ENCODE measurements at places on chromosomes 1 and 21.

DNA sequence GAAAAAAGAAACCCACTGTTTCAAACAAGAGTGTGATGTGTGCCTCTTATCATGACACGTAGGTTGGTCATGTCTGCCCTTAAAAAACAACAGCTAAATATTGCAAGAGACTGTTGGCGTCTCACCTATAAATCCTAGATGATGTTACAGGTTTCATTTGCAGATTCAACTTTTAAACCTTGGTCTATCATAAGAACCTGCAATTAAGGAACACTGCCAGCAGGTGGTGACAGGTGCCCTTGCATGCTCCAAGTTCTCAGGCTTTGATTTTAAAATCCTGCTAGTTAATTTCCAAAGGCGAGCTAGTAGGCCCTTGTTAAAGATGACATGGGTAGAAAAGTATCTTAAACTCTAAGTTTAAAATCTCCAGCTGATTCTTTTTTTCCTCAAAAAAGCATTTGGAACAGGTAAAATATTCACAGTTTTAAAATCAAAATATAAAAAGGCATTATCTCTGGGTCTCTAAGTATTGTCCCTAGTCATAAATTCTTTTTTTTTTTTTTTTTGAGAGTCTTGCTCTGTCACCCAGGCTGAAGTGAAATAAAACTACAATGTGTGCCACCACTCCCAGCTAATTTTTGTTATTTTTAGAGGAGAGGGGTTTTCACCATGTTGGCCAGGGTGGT lies 39.1 kb downstream of the CLSTN1 start:
- DNase-seq: peak; percentile 36

DNA sequence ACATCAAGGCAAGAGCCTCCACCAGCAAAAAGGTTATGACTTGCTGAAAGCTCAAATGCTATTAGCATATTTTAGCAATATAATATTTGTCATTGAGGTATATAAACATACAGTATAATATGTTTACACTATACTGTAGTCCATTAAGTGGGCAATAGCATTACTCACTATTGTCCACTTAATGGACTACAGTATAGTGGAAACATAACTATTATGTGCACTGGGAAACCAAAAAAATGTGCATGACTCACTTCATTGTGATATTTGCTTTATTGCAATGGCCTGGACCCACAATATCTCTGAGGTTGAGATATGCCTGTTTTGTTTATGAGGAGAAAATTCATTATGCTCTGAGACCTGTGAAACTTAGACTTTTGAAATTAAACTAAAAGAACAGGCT lies 300.0 kb downstream of the BARHL2 start:
- DNase-seq: no peak

- no peak for DNase-seq
Observed at GRCh38 chr21:44681152-44681551, 811 bp downstream of the KRTAP12-1 start.

DNA sequence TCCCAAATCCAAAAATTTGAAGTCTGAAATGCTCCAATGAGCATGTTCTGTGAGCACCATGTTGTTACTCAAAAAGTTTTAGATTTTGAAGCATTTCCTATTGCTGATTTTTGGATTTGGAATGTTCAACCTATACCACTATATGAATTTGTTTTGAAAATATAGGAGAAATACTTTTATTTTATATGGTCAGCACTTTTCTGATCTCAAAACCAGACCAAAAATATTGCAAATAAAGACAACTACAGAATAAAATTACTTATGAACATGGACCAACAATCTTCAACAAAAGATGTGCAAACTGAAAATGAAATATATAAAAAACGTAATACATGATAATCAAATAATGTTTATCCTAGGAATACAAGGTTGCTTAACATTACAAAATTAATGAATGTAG lies 73.7 kb upstream of the APOBEC4 start:
- no peak for DNase-seq

- no peak for DNase-seq
Observed at GRCh38 chr21:25934130-25934529, 199.4 kb downstream of the GABPA start.

DNA sequence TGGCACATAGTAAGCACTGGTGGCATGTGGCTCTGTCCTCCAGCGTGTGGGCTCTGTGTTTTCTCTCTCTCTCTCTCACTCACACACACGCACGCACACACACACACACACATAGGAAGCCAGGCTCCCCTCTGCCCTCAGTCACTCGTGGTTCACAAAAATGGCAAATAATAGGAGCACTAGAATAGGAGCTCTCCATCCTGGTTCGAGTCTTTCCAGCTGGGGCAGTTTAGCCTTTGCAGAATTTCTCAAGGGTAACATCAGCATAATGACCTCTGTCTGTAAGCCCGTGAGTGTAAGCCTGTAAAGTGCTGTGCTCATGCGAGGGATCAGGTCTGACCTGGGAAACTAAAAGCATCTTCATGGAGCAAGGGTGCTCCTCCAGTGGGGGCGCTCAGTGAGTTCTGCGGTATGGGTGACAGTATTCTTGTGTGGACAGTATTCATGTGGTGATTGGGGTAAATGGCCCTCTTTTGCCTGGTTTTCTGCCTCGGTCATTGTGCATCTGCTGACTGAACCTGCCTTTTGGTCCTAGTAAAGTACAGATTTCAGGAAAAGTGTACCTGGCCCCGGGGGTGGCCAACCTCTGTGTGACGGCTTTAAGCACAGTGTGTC lies 842 bp upstream of the ZC3H12A start:
- no peak for DNase-seq

GRCh38 chr1:87169263-87169910 lies 159.3 kb upstream of the LMO4 start:
- DNase-seq: no peak

DNA sequence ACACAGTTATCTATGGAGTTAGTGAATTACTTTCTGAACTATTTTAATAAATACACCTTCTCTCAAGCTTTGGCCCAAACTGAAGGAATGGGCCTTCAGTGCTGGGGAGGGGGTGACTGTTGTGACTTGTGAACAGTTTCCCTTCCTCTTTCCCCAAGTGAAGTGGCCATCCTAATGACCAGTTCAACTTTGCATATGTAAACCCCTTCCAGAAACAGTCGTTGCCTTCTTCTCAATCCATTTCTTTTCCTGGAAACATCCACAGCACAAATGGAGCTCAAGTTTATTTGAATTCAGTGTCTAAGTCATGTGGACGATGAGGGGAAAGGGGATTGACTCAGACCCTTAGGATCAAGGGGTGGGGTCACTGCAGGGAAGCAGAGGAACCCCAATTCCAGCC lies 1.3 kb upstream of the INPP5B start:
- no peak for DNase-seq

DNA sequence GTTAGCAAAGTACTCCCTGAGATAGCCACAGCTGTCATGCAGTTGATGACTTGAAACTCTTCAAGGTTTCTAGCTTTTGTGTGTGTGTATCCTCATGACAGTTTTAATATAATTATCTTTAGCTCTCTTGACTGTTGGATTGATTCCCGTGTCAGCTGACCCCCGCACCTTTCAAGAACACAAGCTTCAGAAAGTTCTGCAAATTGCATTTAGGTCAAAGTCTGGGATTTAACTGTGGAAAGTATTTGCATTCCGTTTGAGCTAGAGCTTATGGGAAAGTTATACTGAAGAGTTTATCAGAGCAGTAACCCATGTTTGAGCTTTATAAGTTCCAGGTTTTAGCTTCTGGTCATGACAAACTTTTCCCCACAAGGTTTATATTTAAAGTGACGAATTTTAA lies 380.1 kb upstream of the CHRM3 start:
- no peak for DNase-seq

DNA sequence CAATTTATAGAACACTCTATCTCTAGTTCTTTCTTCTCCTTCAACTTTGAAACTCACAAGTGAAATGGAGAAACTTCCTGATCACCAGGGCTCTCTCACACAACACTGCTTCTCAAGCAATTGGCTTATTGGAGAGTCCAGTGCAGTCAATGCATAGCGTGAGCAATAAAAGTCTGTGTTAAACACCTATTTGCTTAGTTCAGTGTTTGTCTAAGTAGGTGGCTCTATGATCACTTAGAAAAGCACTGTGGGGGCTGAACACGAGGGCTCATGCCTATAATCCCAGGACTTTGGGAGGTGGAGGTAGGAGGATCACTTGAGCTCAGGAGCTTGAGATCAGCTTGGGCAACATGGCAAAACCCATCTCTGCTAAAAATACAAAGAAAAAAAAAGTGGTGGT lies 12.2 kb downstream of the CTSS start:
- no peak for DNase-seq

DNA sequence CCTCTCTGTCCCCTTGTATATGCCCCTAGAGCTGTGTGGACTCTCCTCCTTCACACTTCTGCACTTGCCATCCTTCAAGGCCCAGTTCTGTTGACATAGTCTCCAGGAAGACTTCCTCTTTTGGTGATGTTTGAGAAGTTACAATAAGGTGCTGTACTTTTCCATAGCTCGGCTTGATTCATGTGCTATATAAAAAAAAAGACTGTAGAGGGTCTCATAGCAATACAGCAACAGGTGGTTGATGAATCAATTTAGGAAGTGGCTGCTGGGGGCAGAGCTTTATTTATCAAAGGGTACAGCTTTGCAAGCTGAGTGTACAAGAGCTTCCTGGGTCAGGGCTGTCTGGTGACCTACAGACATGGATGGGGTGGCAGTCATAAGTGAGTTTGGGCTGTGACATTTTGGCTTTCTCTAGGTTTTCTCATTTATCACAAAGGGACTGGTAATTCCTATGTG lies 102.7 kb downstream of the RUNX1 start:
- DNase-seq: no peak

GRCh38 chr1:16145662-16146278 lies 10.1 kb downstream of the EPHA2 start:
- no peak for DNase-seq

- no peak for DNase-seq
Observed at GRCh38 chr1:51612447-51612961, 4.4 kb upstream of the OSBPL9 start.

DNA sequence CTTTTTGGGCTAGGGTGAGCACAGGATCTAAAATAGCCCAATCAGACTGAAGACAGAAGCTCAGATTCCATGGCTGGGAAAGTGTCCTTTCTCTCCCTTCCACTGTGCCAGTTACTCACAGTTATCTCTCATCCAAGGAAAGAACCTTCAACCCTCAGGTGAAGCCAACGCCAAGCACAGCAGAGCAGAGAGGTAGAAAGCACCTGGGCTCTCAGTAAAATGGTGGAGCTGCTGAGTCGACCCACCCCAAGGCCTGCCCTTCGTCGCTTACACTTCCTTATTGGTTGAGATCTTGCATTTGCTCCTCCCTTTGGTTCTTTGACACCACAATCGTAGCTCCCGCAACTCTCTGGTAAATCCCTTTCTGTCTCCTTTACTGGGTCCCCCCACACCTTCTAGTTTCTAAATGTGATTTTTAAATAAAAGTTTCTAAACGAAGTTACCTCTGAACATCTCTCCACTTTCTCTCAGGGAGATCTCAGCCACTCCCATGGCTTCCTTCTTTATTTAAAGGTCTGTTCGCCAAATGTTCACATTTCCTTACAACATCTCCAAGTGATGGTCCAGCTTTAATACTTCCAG lies 27.5 kb upstream of the SLC30A1 start:
- DNase-seq: no peak

- no peak for DNase-seq
Observed at GRCh38 chr1:8241417-8242014, 76.4 kb upstream of the SLC45A1 start.

DNA sequence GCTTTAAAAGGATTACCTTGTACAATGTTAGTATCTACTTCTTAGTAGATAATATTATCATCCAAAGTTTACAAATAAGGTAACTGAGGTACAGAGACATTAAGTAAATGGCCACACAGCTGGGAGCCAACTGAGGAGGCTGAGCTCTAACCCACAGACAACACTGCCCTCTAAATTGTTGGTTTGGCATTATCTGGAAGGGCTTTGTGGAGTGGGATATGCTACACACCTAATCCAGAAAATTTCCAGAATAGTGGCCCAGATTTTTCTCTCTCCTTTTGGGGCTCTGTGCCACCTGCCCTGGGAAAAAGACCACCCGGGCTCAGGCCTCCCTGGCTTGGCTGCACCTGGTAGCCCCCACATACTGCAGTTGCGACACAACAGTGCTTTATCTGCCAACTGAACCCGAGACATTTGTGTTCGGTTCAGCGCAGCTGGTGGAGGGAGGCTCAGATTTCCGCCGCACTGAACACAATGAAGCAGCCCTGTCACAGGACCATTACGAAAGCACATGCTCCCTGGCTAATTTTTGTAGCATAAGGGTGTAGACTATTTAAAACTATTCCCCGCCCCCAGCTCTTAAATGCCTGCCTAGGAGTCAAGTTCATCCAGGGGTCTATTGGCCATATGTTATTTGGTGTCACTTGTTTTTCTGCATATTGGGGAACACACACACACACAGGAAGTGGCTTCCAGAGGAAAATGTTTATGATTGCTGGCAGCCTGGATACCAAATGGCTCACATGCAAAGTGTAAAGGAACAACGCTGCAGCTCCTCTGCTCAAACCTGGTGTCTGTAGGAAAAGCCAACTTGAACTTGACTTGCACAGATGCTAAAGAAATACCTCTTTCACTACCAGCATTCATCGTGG lies 92.3 kb upstream of the ESRRG start:
- no peak for DNase-seq

- no peak for DNase-seq
Observed at GRCh38 chr1:178004926-178005391, 35.1 kb upstream of the SEC16B start.

DNA sequence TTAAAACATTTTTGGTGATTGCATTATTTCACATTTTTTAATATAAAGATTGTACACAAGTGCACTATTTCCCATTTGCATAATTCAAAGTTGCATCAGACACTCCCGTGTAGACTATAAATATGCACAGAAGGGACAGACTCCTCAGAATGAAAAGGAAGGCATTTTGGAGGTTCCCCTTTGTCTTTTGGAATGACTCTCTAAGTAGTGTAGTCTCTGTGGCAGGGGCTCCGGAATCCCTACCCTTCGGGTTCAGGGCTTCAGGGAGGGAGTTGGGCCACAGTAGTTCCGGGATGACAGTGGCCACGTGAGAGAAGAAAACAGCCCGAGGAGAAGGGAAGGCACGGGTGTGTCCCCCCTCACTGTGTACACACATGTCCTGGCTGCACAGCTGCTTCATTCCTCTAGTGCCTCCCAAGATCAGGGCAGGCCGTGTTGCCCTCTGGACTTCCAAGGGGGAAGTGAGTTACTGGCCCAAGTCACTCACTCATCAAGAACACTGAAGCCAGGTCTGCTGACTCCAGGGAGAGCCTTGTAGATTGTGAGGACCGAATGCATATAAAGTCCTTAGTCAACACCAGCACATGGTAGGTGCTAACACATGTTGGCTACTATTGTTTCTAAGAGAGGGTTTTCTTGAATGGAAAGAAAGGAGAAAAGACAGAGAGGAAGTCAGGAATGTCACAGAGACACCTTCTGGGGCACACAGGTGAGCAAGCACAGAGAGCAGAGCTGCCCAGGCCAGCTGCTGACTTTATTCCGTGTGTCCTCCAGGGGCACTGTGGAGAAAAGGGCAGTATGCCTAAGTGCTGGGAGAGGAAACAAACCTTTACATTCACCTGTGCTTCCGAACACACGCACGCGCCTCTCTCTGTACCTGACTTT lies 39.8 kb downstream of the LHX4 start:
- no peak for DNase-seq
